ENCODE measurements at places on chromosomes 1 and 21.

DNA sequence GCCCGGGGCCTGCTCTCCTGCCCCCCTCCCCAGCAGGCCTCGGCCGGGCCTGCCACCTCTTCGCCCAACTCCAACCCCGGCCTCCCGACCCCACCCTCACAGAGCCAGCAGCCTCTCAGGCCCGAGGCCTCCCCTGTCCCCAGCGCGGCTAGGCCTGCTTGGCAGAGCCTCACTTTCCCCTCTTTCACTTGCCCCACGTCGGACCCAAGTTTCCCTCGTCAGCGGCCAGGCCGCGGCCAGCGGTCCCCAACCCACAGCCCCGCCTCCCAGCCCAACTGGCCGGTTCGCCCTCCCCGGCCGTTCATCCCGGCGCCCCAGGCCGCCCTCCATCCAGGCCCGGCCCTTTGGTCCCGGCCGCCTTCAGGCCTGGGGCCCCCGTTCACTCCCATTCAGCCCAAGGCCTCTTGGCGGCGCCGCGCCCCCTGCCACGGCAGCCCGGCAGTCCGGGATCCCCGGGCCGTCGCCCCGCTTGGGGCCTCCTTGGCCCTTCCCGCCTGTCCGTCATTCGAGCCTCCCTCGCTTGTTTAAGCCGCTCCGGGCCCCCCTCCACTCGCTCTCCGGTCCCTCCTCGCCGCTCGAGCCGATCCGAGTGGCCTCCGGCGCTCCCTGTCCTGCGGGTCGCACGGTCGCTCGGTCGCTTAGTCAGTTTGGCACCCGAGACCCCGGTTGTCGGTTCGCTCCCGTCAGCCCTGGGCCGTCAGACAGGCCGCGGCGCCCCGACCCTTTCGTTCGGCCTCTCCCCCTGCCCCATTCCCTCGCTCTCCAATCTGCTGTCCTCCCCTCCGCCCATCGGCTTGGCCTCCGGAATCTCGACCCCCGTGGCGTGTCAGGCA is 1.4 kb downstream of the LRRC41 start:
- no peak for DNase-seq

- DNase-seq = no peak
Measured at GRCh38 chr1:32386676-32387392, 7.4 kb downstream of the BSDC1 start.

DNA sequence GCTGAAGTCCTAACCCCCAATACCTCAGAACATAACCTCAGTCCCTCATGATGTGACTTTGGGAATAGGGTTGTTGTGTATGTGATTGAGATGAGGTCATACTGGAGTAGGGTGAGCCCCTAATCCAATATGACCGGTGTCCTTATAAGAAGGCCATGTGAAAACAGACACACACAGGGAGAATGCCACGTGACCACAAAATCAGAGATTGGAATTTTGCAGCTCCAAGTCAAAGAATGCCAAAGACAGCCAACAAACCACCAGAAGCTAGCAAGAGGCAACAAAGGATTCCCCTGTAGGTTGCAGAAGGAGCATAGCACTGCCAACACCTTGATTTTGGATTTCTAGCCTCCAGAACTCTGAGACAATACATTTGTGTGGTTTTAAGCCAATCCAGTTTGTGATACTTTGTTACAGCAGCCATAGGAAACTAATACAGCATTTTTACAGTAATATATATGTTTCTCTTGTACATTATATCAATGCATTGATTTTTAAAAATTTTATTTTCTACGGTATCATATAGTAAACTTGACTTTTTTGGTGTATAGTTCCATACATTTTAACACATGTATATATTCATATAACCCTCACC is 5.4 kb downstream of the ZSWIM5 start:
- no peak for DNase-seq

GRCh38 chr1:117286145-117286544 is 75.4 kb upstream of the VTCN1 start:
- no peak for DNase-seq

GRCh38 chr1:188006354-188006753 is 1177.6 kb downstream of the PLA2G4A start:
- no peak for DNase-seq

GRCh38 chr1:27496604-27497155 is 6.7 kb upstream of the WASF2 start:
- no peak for DNase-seq

GRCh38 chr1:56923201-56923600 is 42.6 kb downstream of the C8B start:
- DNase-seq = no peak

- no peak for DNase-seq
Measured at GRCh38 chr1:87126886-87127505, 201.7 kb upstream of the LMO4 start.

DNA sequence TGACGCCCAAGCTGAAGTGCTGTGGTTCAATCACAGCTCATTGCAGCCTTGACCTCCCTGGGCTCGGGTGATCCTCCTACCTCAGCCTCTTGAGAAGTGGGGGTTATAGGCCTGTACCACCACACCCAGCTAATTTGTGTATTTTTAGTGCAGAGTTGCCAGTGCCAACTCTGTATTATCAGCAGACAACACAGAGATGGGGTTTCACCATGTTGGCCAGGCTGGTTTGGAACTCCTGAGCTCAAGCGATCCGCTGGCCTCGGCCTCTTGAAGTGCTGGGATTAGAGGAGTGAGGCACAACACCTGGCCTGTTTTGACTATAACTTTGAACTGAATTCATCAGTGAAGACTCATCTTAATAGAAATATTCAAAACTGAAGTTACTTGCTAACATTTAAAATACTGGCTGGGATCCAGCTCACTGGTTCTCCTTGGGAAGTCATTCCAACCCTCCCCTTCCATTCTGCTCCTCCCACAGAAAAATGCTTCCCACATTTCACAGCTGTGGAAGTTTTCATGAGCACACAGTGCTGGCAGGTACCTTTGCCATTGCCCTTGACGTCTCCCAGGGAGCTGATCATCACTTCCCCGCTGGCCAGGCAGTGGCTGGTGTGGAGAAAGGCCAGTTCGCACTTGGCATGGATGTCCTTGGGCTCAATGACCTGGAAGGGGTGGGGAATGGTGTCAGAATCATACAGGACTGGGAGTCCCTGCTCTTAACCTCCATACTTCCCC is 4.7 kb downstream of the SELENBP1 start:
- DNase-seq = no peak

GRCh38 chr1:51445351-51446090 is 73.5 kb downstream of the EPS15 start:
- no peak for DNase-seq

GRCh38 chr21:38596264-38597042 is 98.2 kb upstream of the ERG start:
- DNase-seq = no peak

DNA sequence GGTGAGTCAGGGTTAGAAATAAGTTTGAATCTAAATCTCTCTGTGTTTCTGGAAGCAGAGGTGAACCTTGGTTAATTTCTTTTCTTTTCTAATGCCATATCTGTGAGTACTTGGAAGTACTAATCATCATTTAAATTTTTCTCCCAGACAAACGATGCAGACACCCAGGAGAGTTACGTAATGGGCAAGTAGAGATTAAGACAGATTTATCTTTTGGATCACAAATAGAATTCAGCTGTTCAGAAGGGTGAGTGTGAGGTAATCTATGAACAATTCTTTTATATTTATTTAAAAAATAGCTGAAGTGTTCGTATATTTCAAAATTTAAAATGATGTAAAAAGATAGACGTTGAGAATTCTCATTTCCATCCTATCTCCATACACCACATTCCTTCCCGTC is 11.2 kb downstream of the C4BPA start:
- no peak for DNase-seq

- no peak for DNase-seq
Measured at GRCh38 chr1:22854688-22855565, 117.7 kb downstream of the LACTBL1 start.

DNA sequence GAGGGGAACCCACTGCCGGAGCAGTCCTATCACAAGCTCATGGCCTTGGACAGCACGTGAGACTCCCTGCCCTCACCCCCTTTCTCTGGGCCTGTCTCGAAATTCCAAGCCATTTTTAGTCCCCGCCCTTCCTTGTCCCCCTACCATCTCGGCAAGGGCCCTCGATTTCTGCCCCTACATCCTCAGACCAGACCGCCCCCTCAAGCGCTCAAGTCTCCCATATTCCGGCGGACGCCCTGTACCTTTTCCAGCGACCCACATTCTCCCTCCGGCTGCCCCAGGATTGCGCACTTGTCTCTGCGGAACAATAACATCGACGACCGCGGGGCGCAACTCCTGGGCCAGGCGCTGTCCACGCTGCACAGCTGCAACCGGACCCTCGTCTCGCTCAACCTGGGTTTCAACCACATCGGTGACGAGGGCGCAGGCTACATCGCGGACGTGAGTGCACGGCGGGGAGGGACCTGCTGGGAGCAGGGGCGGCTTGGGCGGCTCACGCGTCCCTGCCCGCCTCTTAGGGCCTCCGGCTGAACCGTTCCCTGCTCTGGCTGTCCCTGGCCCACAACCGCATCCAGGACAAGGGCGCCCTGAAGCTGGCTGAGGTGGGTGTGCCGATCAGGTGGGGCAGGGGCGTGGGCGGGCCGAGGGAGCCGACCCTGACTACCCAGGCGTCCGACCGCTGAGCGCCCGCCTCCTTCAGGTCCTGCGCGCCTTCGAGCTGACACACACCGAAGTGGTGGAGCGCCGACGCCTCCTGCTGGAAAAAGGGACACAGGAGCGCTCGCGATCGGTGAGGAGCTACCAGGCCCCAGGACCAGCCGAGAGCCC is 7.0 kb downstream of the LRRC71 start:
- no peak for DNase-seq

GRCh38 chr1:71656902-71657301 is 576.1 kb upstream of the ZRANB2 start:
- DNase-seq = no peak

DNA sequence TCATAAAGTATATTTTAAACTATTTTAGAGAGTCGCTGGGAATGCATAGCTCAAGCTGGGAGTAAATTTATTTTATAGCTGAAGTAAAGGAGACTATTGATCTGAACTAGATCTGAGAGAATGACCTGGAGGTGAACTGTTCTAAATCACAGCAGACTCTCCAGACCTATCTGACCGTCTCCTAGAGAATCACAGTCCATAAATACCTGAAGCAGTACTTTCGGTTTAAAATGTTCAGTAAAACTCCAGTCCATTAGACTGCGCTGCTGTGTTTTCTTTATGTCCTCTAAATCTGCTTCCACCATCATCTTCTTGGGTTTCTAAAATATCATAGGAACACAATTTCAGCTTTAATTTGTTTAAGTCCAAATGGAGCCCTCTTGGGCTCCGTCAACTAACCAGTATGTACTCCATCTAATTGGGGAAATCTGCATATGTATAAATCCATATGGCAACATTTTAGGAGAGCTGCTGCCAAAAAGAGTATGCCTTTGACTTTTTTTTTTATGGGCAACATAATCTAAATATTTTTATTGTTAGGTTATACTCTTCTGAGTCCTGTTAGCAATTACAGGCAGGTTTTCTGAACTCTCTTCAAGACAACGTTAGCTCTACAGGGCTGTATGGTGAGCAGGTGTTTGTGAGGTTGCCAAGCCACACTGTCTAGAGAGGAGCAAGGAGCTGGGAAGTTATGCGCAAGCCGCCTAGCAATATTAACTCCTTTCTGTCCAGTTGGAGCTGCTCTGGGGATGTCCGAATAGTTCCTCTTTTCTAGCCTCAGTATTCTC is 111.2 kb downstream of the SPAG17 start:
- no peak for DNase-seq

- no peak for DNase-seq
Measured at GRCh38 chr1:157135646-157136045, 2.5 kb downstream of the ETV3 start.

- no peak for DNase-seq
Measured at GRCh38 chr1:153985341-153985912, 712 bp downstream of the RAB13 start.

GRCh38 chr1:59565611-59566410 is 248.9 kb upstream of the HOOK1 start:
- no peak for DNase-seq

GRCh38 chr1:88802950-88803349 is 88.4 kb downstream of the GTF2B start:
- no peak for DNase-seq

- DNase-seq = no peak
Measured at GRCh38 chr21:23152130-23152529, 2153.9 kb downstream of the NCAM2 start.

DNA sequence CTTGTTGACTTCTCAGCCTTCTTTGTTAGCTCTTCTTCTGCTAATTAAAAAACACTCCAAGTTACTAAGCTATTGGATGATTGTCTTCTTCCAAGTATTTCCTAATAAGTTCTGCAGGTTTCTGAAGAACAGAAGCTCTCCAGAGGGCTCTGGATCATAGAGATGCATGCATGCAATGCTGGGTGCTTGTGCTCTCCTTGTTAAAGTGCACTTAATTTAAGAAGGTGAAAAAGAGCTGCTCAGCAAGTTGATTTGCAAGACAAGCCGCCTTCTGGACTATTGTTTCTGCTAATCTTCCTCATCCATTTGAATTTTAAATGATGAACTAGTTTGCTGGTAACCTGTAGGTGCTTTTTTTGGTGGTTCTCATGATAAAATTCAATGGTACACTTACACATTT is 16.1 kb downstream of the RRP15 start:
- DNase-seq = no peak

DNA sequence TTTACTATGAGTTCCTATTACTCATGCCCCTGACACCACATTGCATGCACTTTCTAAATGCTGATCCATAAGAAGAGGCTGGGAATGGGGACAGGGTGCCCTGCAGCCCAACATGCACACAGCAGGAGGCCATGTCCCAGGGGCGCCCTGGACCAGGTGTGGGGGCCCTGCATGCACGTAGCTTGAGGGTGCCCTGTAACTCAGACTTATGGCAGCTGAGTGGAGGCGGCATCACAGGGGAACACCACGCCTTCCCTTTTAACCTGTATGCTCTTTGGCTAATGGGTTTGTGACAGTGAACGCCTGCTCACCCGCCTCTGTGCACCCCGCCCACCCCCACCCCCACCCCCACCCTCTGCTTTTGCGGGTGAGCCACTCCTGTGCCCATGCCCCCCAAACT is 36.1 kb downstream of the SNAP47 start:
- no peak for DNase-seq

DNA sequence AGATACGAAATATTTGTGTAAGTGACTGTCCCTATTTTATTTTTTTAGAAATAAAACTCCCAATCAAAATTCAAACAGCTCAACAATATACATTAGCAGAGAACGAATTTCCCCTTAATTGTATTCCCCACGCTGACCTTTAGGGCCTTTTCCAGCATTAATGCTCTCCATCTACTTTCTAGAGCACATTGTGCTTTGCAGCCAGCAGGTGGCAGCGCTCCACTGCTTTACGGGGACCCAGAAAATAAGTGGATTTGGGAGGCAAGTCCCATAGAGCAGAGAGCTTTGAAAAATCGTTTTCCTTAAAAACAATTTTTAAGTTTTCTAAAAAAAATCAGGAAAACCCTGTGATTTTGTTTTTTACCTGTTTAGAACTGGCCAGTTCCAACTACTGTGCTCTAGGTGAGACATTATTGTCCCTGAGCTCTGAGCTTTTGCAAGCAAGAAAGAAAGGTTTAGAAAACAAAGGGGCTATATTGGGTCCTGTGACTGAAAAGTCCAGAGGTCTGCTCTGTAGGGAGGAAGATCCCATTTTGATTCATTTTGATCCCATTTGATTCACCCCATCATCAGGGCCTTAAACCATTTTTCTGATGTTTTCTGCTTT is 144.4 kb upstream of the ZNF644 start:
- DNase-seq = no peak
